ENCODE measurements at places on chromosomes 6 and 20.

DNA sequence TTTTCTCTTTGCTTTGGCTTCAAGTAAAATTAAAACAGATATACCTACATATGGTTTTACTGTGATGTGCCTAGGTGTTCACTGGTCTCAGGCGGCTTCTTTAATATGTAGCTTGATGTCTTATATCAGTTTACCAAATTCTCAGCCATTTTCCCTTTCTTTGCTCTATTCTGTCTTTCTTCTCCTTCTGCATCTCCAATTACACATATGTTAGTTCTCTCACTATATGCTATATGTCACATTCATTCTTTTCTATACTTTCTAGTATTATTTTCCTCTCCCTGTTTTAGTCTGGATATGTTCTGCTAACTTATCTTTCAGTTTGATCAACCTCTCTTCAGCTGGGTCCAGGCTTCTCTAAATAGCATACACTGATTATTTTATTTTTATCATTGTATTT lies 14.4 kb upstream of the WFDC8 start:
- DNase-seq = no peak

- DNase-seq = no peak
Observed at GRCh38 chr6:15888798-15889772, 226.3 kb upstream of the DTNBP1 start.

GRCh38 chr20:31915491-31916280 lies 36.2 kb downstream of the PDRG1 start:
- DNase-seq = peak; percentile 5

DNA sequence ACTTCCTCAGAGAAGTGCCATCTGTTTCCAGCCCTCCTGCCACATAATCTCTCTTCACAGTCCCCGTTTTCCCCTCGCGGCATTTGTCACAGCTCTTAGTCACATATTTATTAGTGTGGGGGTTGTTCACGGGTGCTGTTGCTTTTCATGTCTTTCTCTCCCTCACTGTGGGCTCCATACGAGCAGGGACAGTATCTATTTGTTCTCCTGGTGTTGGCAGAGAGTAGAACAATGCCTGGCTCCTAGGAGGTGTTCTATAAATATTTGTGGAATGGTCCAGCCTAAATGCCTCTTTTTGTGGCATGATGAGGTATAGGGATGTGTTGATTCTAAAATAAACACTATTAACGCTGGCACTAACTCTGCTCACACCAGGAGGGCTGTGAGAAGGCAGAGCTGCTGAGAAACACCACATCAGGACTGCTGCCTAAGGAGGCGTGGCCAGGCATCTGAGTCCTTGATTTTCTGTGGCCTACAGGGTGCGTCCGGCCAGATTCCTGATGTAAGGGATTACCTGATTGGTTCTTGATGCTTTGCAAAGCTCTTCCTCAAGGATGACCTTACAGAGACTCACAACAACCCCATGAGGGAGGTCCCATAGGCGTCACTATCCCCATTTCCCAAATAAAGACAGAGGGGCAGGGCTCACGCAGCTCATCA lies 219.8 kb upstream of the ARID1B start:
- DNase-seq = no peak

GRCh38 chr20:46261456-46262253 lies 46.6 kb downstream of the CDH22 start:
- no peak for DNase-seq

GRCh38 chr20:44527716-44528199 lies 5.9 kb upstream of the SERINC3 start:
- DNase-seq = no peak

GRCh38 chr6:137646484-137646883 lies 152.3 kb upstream of the OLIG3 start:
- no peak for DNase-seq

GRCh38 chr6:138184230-138184629 lies 22.5 kb downstream of the ARFGEF3 start:
- DNase-seq = no peak

DNA sequence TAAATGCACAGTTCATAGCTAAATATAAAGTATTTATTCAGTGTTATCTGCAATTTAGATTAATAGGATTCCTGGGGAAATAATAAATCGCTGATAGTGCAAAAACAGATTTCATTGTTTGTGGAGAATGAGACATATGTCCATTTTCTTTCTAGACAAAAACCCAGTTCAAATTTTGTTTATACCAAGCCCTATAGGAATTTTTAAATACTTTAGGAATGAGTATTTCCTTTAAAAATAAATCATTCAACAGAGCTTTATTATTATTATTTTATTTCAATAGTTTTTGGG lies 86.5 kb downstream of the METTL24 start:
- DNase-seq = no peak

DNA sequence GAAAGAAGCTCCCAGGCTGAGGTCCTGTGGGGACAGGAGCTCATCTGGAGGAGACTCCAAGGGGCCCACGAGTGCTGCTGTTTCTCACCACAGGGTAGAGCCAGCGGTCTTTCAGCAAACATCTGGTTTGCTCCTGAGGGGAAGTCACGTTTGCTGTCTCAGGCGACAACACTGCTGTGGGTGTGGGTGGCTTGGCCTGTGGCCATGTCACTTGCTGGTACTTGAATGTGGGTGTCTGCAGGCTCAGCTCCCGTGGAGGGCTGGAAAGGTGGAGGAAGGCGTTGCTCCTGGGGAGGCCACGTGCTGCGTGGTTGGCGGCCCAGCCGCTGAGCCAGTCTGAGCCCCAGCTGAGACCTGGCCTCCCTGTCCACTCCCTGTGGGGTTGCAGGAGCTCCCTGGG lies 52.8 kb upstream of the MPC1 start:
- no peak for DNase-seq

GRCh38 chr6:55011034-55011433 lies 163.3 kb upstream of the HCRTR2 start:
- DNase-seq = no peak

DNA sequence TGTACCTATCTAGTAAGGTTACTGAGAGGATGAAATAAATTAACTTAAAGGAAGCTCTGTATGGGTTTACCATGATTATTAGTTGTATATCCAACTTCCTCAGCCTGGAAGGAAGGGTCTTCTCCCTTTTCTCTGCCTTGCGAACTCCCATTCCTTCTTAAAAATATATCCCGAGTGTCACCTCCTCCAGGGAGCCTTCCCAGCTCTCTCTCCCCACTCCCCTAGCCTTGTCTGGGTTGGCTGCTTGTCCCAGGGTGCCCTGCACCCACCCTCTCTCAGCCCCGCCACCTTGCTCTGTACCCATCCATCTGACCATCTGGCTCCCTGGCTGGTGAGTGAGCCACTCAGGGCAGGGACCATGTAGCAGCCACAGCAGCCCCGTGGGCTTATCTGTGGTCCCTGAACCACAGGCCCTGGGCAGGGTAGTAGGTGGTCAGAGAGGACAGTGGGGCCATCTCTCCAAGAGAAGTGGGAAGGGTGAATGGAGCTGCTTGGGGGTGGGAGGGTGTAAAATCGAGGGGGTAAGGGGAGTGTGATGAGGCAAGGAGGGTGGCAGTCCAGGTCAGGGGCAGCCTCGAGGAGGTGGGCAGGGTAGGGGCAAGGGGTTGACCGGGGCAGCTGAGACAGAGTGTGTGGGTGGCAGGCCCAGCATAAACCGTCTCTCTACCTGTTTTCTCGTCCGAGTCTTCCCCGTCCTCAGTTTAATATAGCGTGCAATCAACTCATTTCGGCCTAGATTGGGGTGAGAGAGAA lies 12.8 kb downstream of the TEAD3 start:
- no peak for DNase-seq

DNA sequence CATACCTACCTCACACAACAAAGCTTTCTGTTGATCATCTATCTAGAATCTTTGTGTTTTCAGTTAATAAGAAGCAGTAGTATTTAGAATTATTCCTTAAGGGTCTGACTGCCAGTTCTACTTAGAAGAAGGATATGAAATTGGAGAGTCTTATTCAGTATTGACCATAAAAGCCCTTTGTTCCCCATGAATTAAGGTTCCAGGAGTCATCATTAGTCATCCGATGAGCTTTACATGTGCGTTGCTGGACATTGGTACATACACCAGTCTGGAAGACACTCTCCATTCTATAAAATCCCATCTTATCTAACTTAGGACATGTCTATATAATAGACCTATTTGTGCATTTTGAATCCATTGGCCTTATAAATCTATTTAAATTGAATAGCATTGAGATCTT lies 34.4 kb upstream of the RNF217 start:
- DNase-seq = no peak

- DNase-seq = no peak
Observed at GRCh38 chr6:34102696-34103095, 43.2 kb downstream of the GRM4 start.

DNA sequence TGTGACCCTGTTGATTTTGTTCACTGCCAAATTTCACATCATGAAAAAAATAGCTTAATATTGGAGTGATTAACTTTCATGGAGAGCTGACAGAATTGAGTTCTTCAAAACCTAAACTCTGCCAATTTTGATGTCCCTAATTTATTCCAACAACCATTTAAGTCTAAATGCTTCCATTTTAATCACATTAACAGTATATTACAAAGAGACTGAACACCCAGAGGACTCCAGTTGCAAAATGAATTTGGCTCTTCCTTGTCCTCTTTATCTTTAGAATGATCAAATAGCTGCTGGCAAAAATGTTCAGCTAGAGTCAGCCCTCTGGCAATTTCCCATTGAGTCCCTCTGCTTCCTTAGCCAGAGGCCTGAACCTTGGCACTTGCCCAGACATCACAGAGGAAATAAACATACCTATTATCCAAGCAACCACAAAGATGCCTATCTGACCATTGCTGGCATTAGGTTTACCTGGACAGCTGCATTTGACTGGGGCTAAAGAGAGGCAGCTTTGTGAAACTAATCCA lies 299.0 kb upstream of the STXBP5 start:
- no peak for DNase-seq

DNA sequence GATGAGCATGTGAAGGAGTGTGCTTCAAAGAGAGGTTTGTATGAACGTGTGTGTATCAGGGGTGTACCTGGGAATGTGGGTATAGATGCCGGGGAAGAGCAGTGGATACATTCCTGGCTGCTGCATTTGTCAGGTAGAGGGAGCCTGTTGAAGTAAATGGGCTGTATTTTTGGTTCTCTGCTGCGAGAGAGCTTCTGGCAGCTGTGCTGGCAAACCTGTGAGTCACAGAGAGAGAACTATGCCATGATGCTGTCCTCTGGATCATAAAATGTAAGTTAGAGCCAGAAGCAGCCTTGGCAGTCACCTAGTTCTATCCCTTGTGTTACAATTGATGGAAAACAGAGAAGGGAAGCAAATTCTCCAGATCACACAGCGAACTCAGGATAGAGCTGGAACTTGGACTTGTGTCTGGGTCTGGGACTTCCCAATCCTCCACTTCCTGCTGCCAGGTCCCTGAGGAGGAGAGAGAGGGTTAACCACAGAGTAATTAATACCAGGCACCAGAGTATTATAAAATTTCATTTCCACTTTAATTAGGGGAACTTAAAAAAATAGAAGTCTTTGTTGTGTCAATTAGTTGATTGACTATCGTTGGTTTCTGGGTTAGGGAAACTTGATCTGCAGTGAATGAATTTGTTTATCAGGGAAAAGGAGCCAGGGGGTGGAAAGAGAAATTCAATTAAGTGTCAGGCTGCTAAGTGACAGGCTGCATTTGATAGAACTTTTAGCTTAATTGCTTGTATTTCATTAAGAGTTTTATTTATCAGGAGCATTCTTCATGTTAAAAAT lies 41.1 kb upstream of the GTSF1L start:
- DNase-seq = no peak

- no peak for DNase-seq
Observed at GRCh38 chr20:62244644-62245108, 6.4 kb downstream of the OSBPL2 start.

GRCh38 chr6:106802139-106802538 lies 172.4 kb downstream of the CD24 start:
- DNase-seq = no peak

- no peak for DNase-seq
Observed at GRCh38 chr6:139055709-139056108, 27.2 kb downstream of the ABRACL start.

GRCh38 chr20:24880356-24880755 lies 68.7 kb upstream of the CST7 start:
- no peak for DNase-seq

- no peak for DNase-seq
Observed at GRCh38 chr6:2244261-2245102, 923 bp downstream of the GMDS start.

DNA sequence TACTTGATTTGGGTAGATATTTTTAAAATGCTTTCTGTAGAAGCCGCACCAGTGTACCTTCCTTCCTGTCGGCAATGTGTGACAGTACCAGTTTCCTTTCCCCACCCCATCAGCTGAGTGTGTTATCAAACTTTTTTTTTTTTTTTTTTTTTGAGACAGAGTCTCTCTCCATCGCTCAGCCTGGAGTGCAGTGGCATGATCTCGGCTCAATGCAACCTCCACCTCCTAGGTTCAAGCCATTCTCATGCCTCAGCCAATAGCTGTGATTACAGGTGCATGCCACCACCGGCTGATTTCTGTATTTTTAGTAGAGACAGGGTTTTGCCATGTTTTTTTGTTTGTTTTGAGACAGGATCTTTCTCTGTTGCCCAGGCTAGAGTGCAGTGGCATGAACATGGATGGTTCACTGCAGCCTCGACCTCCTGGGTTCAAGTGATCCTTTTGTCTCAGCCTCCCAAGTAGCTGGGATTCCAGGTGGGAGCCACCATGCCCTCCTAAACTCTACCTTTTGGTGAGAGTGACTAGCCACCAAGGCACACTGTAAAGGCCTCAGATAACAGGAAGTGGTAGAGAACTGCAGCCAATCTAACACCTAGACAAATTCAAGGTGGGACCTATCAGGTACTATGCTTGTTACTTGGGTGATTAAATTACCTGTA lies 26.5 kb upstream of the ZBTB22 start:
- DNase-seq = peak; percentile 55

DNA sequence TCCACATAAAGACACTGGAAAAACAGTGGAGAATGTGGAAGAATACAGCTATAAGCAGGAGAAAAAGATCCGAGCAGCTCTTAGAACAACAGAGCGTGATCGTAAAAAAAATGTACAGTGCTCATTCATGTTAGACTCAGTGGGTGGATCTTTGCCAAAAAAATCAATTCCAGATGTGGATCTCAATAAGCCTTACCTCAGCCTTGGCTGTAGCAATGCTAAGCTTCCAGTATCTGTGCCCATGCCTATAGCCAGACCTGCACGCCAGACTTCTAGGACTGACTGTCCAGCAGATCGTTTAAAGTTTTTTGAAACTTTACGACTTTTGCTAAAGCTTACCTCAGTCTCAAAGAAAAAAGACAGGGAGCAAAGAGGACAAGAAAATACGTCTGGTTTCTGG lies 57.1 kb downstream of the MAP3K4 start:
- DNase-seq = no peak

GRCh38 chr6:12608016-12608860 lies 108.3 kb upstream of the PHACTR1 start:
- DNase-seq = peak; percentile 61

DNA sequence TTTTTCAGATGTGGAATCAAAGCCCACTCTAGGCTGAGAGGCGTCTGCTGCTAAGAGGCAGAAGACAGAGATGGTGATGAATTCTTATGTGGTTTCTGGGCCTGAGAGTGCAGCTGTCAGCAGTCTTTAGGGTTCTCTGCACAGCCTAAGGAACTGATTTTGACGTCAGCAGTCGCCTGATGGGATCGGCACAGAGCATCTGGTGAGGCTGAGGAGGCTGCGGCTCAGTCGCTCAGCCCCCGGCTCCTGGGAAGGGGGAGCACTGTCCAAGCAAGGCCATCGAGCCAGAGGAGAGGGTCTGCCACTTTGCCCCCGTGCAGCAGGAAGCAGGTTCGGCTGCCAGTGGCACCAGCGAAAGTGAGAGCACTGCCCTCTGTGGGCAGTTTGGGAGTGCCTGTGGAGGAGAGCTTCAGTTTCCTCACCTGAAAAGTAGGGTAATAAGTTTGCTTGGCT lies 92.5 kb downstream of the TCP11 start:
- DNase-seq = peak; percentile 30

GRCh38 chr6:137666202-137666774 lies 172.1 kb upstream of the OLIG3 start:
- DNase-seq = no peak
